ENCODE measurements at places on chromosomes 12 and 14.

- DNase-seq = no peak
Measured at GRCh38 chr14:74568380-74568649, 43.7 kb downstream of the LTBP2 start.

GRCh38 chr12:75635606-75636444, 124.4 kb upstream of the KRR1 start:
- peak; percentile 37 for DNase-seq

GRCh38 chr12:9404031-9404430, 195.8 kb upstream of the PZP start:
- no peak for DNase-seq

GRCh38 chr14:93953263-93953662, 23.1 kb downstream of the ASB2 start:
- no peak for DNase-seq

DNA sequence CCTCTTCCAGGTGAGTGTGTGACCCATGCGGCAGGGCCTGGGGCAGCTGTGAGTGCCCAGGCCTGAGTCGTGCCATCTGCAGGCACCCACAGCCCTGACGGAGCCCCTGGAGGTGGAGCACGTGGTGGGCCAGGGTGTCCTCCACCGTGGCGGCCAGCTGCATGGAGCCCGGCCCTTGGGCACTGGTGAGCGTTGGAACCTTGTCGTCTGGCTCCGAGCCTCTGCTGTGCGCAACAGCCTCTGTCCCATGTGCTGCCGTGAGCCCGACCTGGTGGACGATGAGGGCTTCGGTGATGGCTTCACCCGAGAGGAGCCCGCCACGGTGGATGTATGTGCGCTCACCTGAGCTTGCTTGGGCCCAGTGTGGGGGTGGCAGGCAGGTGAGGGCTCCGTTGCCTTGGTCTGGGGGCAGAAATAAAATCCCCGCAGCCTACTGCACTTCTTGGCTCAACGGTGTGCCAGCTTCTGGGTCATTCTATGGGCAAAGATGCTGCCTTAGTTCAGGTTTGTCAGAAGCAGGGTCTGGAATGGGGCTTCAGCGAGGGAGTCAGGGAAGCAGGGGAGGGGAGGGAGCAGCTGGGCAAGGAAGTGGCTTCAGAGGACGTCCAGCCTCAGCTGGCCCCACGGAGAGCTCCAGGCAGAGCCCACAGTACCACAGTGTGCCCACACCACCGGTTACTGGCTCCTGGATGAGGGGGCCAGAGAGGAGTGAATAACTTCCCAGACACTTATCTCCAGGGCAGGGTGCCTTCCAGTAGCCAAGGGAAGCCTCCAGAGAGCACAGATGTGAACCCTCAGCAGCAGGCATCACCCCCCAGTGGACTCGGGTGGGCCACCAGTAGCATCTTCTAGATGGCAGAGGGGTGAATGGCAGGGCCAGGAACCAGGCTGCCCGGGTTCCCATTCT, 1.2 kb upstream of the ARL6IP4 start:
- DNase-seq = no peak

All from activated CD4-positive, alpha-beta T cell treated with anti-CD3 and anti-CD28 coated beads for 48 hours (primary cell).